ENCODE measurements at places on chromosomes 3 and 15. TPM values are rescaled to one million over a fixed set of nuclear protein-coding genes. Genes with fewer than 3 reads are reported as not detected.

The RTP3 gene
- total RNA-seq: not detected

The PTX3 gene
- not detected for total RNA-seq

The NR1I2 gene
- total RNA-seq: 0.17 TPM

The LNP1 gene
- total RNA-seq: 1.1 TPM

The CGNL1 gene
- not detected for total RNA-seq

The TTBK2 gene
- 14.4 TPM for total RNA-seq

The ZNF385D gene
- not detected for total RNA-seq

The TGM5 gene
- total RNA-seq: not detected

The BMF gene
- 24.1 TPM for total RNA-seq

The RARRES1 gene
- total RNA-seq: not detected

The ALCAM gene
- 6.3 TPM for total RNA-seq

The CX3CR1 gene
- total RNA-seq: 0.89 TPM

The NR2F2 gene
- total RNA-seq: not detected

The DAZL gene
- total RNA-seq: not detected

The SORD gene
- 6.0 TPM for total RNA-seq
